ENCODE measurements at places on chromosomes 12 and 14.

DNA sequence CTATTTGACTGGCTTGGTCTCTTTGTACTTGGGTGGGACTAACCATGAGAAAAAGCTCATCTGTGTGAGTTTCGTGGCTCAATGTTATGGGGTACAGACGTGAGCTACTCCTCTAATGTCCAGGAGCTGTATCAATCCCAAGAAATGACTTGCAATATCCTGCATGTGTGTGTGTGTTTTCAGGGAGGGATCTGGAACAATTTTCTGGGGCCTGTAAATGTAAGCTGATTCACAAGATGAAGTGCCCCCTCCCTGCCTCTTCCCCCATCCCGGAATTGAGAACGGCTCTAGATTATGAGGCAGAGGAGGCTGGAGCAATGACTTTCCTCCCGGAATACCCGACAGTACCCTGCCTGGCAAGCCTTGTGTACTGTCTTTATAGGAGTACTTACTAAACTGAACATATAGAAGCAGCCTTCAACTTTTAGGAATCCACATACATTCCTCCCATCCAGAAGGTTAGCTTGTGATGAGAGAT is 53.9 kb downstream of the TMX1 start:
- no peak overlapping the region for H3K4me3 ChIP-seq
- H3K36me3 ChIP-seq, result no peaks in the 10 kb centered on the region
- H3K4me1 ChIP-seq, result no peaks in the 10 kb centered on the region
- no peak for DNase-seq
- peak overlapping the region; percentile 51 for H3K27ac ChIP-seq
- no peaks in the 10 kb centered on the region for H3K27me3 ChIP-seq

- DNase-seq, result no peak
- no peaks in the 10 kb centered on the region for H3K4me1 ChIP-seq
- no peaks in the 10 kb centered on the region for H3K27me3 ChIP-seq
- no peaks in the 10 kb centered on the region for H3K36me3 ChIP-seq
- H3K27ac ChIP-seq, result no peak overlapping the region
These were observed 61.8 kb downstream of the PIK3C2G start for GRCh38 chr12:18323159-18323558.

GRCh38 chr14:104794631-104794992 is 936 bp downstream of the AKT1 start:
- no peak for DNase-seq
- H3K27ac ChIP-seq, result peak overlapping the region; percentile 60
- H3K4me1 ChIP-seq, result peaks cover 54% of the 10 kb centered on the region
- no peaks in the 10 kb centered on the region for H3K27me3 ChIP-seq
- H3K36me3 ChIP-seq, result peaks cover 21% of the 10 kb centered on the region

DNA sequence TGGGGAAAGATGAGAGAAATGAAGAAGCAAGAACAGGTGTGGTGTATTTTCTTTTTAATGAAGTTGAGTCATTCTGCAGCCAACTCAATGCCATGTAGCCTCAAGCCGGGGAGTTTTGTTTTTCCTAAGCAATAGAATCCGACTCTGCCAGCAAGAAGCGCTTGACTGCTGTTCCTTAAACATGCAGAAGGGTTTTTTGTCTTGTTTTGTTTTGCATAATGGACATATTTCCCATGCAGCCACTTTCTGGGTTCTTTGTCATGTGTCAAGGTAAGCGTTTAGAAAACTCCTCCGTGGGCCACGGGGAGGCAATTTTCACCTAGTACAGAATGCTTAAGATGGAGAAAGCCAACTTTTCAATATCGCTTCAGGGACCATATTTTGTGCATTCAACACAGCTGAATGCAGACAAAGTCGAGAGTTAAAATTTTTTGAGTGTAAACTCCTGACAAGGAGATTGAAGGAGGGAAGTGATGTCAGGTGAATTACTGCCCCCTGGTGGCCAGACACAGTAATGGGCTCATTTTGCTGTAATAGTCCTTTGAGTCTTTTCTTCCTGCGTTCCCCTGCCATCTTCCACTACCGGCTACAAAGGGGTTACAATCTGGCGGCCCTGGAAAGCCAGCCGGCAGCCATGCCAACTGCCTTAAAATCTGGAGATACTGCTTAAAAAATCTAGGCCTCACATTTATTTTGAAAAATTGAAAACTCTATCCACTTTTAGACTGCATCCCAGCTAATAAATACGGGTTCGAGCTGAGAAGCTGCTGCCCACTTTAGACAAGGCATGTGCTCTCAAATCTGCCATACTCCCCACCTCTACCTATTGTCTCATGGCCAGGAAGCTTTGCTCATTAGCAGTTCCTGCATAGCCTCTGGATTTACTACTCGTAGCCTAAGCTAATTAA is 3.2 kb upstream of the FICD start:
- no peak overlapping the region for H3K27ac ChIP-seq
- H3K27me3 ChIP-seq, result no peaks in the 10 kb centered on the region
- H3K4me3 ChIP-seq, result no peak overlapping the region
- H3K4me1 ChIP-seq, result peaks cover 6% of the 10 kb centered on the region
- DNase-seq, result peak; percentile 71

- H3K4me1 ChIP-seq, result no peaks in the 10 kb centered on the region
- H3K27me3 ChIP-seq, result peaks cover 41% of the 10 kb centered on the region
- DNase-seq, result no peak
- no peak overlapping the region for H3K4me3 ChIP-seq
These were observed 69.3 kb downstream of the SERPINA3 start for GRCh38 chr14:94681300-94682060.

GRCh38 chr12:112188130-112188830 is 62.9 kb downstream of the TRAFD1 start:
- no peak overlapping the region for H3K4me3 ChIP-seq
- DNase-seq, result no peak
- H3K27ac ChIP-seq, result no peak overlapping the region
- no peaks in the 10 kb centered on the region for H3K4me1 ChIP-seq
- H3K36me3 ChIP-seq, result no peaks in the 10 kb centered on the region
- no peaks in the 10 kb centered on the region for H3K27me3 ChIP-seq

DNA sequence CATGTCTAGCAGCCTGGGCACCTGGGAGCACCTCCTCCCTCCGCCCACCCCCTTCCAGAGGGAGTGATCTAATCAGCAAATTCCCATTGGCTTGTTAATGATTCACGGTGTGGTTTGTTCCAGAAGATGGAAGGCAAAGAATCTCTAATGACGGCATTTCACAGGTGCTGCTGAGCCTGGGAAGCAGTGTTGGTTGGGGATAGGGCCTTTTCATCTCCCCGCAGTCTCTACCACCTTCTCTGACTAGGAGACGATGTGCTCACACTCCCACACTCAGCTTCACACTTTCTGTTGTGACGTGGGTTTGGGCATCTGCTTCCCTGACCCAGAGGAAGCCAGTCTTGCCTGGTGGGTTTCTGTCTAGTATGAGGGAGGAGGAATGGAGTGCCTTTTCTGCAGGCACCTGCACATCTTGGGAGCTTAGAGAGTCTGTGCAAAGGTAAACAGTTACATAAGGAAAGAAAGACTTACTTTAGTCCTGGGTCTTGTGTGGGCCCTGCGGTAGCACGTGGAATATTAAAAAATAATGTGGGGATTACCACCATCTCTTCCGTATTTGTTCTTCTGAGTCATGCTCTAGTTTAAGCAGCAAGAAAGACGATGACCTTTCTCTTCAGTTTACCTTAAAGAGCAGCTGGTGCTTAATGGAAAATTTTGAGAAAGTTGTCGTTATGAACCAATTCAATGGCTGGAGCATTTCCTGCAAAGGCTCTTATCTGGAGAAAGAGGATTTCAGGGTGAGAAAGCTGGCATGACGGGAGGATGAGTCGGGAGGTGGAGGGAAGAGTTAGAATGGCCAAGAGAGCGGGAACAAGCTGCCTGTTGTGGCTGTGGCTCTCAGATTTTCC is 70.6 kb upstream of the ARHGAP5 start:
- no peaks in the 10 kb centered on the region for H3K36me3 ChIP-seq
- DNase-seq, result no peak
- no peak overlapping the region for H3K4me3 ChIP-seq
- H3K4me1 ChIP-seq, result no peaks in the 10 kb centered on the region

DNA sequence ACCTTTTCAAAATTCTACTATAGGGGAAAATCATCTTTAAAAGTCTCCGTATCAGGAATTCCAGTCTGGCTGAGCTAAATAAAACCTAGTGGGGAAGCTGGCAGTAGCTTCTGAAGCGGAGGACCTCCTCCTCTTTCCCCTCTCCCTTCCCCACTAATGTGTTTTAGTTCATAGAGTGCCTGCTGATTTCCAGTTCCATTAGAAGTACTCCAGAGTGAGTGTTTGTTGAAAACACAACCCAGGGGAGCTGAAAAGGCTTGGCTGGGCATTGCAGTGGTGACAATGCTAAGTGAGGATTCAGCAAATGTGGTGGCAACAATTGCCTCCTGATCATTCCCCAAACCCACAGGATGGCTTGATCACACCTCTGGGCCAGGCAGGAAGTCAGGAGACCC is 144.2 kb upstream of the FRMD6 start:
- no peak overlapping the region for H3K4me3 ChIP-seq
- peak overlapping the region; percentile 26 for H3K27ac ChIP-seq
- DNase-seq, result no peak
- peaks cover 18% of the 10 kb centered on the region for H3K4me1 ChIP-seq
- no peaks in the 10 kb centered on the region for H3K36me3 ChIP-seq

- H3K36me3 ChIP-seq, result no peaks in the 10 kb centered on the region
- no peak overlapping the region for H3K27ac ChIP-seq
- no peak for DNase-seq
- H3K27me3 ChIP-seq, result no peaks in the 10 kb centered on the region
These were observed 27.4 kb upstream of the TMCC3 start for GRCh38 chr12:94677778-94678177.

GRCh38 chr14:94129758-94130414 is 482 bp upstream of the IFI27L2 start:
- no peaks in the 10 kb centered on the region for H3K36me3 ChIP-seq
- peak; percentile 58 for DNase-seq
- no peaks in the 10 kb centered on the region for H3K27me3 ChIP-seq

DNA sequence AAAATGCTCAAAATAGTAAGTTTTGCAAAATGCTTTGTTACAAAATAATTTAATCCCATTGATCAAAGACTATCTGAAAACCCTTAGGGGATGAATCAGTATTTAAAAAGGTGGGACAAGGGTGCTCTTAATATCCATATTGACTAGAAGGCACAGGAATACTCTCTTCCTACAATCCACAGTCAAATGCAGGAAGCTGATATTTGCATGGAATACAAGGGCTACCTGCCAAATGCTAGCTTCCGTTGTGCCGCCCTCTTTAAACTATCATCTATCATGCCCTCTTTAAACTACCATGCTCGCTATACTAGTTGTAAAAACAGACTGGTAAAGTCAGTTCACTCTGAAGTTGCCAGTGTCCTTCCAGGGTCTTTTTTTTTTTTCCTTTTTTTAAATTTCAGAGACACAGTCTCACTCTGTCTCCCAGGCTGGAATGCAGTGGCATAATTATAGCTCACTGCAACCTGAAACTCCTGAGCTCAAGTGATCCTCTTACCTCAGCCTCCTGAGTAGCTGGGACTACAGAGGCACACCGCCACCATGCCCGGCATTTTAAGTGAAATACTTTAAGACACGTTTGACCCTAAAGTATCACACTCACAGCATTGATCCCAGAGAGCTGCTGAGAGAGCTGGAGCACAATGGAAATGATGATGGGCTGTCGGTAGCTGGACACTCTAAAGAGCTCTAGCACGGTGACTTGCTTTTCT is 6.7 kb downstream of the SLC2A3 start:
- peaks cover 92% of the 10 kb centered on the region for H3K36me3 ChIP-seq
- no peak for DNase-seq
- no peaks in the 10 kb centered on the region for H3K27me3 ChIP-seq
- H3K4me3 ChIP-seq, result no peak overlapping the region
- H3K27ac ChIP-seq, result no peak overlapping the region

DNA sequence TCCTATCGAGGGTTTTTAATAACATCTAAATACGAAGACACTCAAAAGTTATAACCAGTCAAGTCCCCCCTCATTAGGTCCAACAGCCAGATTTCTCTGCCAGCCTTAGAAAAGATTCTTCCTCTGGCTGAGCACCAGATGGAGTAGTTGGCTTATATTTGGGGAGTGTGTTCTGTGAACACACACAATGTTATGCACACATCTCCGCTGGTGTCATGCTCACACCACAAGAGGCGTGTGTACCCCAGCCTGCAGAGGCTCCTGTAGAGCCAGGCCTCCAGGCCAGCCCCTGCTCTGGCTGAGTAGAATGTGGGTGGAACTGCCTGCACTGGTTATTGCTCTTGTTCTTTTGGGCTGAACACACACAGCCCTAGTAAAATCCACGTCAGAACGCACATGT is 64.0 kb downstream of the PIWIL1 start:
- no peak for DNase-seq
- H3K4me1 ChIP-seq, result no peaks in the 10 kb centered on the region
- no peak overlapping the region for H3K4me3 ChIP-seq
- H3K27me3 ChIP-seq, result no peaks in the 10 kb centered on the region
- H3K36me3 ChIP-seq, result no peaks in the 10 kb centered on the region

Measured in heart left ventricle (tissue), 16 donors.